ENCODE measurements at places on chromosomes 2 and 18.

GRCh38 chr2:165952741-165953211 lies 800 bp downstream of the TTC21B start:
- no peak for DNase-seq

- no peak for DNase-seq
These were observed 524.4 kb downstream of the IRS1 start for GRCh38 chr2:226275215-226275614.

- DNase-seq = no peak
These were observed 217.6 kb downstream of the NDUFA10 start for GRCh38 chr2:239807568-239807967.

- no peak for DNase-seq
These were observed 2.3 kb downstream of the MYO1B start for GRCh38 chr2:191247381-191248057.

DNA sequence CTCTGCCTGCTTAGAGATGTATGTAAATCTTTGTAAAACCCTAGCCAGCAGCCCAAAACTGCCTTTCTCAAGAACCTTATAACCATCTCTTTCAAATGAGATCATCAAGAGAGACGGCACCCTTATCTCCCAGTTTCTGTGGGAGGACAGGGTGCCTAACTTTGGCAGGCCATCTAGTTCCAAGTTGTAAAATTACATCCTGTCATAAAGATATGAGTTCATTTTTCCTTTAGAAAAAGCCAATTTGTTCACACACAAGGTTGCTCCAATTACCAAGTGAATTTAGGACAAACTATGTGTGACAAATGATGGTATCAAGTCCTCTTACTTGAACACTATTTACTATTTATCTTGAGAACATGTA lies 65.3 kb downstream of the MEMO1 start:
- no peak for DNase-seq

DNA sequence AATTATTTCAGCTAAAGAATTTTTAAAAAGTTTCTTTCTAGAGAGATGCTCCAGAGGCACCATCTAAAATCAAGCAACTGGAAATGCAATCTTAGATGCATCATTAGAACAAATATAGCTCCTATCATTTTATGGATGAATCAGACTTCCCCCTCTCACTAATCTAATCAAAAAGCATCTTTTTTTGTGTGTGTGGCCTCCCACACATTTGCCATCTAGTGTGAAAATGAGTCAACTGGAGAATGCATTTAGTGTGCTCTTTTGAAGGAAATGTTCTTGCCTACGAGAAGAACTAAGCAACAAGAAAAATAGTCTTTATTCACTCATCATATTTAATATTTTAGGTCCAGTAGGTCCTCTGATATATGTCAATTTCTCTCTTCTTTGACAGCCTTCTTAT lies 39.5 kb upstream of the FIGN start:
- no peak for DNase-seq

DNA sequence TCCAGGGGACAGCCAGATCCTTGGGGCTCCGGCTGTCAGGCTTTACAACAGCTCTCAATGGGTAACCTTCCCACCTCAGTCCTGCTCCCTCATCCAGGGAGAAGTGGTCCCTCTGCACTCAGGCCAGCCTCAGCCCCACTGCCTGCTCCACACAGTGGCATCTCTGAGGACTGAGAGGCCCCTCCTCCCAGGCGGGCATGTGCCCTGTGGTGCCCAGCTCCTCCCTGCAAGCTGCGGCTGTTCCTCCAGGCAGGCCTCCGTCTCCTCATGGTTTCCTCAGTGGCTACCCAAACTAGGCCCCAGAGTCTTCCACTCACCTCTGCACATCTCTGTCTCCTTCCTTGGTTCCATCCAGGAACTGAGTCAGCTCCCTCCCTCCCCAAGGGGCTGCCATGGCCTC lies 81.7 kb upstream of the TMEM200C start:
- DNase-seq = no peak

- DNase-seq = no peak
These were observed 71.4 kb downstream of the EPHA4 start for GRCh38 chr2:221500501-221501209.

- DNase-seq = no peak
These were observed 71.3 kb downstream of the SLC25A12 start for GRCh38 chr2:171822525-171823322.

Measured in retina (tissue), 1 donor.